Colonic mucosa (tissue), 4 donors: ENCODE measurements at places on chromosomes 2 and 18. TPM values are rescaled to one million over a fixed set of nuclear protein-coding genes. Genes with fewer than 3 reads are reported as not detected.

RAPGEF4 gene
- 1.5 TPM for total RNA-seq

ALK gene
- total RNA-seq: 0.19 TPM

CFAP221 gene
- not detected for total RNA-seq

SDC1 gene
- 213 TPM for total RNA-seq

LYPD6 gene
- total RNA-seq: 5.2 TPM

KCNG2 gene
- not detected for total RNA-seq

GPR39 gene
- 12.3 TPM for total RNA-seq

GRB14 gene
- 2.0 TPM for total RNA-seq

TSPYL6 gene
- not detected for total RNA-seq

GLI2 gene
- total RNA-seq: 2.0 TPM

PHOSPHO2 gene
- total RNA-seq: 7.0 TPM

NCOA1 gene
- total RNA-seq: 35.2 TPM

DNA sequence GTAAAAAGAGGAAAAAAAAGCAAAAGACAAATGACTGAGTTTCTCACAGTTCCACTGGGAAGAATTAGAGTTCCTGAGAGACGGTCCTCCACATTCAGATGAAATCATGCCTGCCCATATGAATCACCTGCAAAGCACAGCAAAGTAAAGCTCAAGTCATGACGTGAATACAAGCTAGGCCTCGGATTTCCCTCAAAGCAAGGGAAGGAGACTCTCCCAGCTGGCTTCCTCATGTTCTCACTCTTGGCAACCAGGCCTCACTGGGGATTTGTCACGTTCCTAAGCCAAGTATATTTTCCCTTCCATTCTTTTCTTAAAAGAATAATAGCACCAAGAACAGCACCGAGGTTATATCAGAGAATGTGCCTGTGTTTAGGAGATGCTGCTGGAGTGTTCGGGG lies 47.0 kb downstream of the CYP27C1 start:
- DNase-seq: no peak

DNA sequence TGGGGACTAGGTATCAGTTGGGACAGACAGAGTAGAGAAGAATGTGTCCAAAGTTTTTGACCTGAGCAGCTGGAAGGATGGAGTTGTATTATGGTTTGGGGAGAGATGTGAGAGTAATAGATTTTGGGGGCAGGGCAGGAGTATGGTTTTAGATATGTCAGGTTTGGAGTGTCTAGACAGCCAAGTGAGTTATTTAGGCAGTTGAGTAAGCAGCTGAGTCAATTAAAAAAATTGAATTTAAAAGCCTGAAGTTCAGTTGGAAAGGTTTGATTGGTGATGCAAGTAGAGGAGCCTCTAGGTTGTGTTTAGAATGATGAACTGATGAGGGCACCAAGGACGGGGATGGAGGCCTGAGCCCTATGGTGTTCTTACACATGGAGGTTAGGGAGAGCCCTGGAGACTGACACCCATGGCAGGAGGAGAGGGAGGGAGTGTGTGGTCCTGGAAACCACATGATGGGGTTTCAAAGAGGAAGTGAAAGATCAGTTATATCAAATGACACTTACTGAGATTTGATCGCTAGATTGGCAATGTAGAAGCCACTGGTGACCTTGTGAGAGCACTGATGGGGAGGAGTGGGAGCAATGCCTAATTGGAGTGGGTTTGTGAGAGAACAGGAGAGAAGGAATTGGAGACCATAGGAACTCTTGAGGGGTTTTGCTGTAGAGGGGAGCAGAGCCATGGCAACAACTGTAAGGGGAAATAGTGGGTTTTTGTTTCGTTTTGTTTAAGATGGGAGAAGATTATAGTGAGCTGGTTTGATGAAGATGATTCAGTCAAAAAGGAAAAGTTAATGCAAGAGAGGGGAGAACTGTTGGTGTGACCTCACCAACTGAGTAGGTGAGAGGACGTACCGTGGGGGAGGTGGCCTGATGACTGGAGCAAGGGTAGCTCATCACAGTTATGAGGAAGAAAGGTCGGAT lies 10.3 kb downstream of the ITGA6 start:
- no peak for DNase-seq

DNA sequence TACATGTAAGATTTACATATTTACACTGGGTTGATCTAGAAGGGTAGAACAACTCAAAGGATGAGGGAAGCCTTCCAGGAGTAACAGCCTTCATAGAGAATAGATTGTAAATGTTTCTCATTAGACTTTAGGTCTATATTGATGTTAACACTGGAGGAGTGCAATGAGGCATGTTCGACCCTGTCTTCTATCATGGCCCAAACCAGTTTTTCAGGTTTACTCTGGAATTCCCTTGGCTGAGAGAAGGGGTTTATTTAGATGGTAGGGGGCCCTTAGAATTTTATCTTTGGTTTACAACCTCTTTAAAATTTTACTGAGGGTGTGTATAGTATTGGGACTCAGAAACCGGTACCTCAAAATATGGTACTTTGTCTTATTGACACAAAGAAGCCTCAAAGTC lies 634.9 kb upstream of the PIK3C3 start:
- no peak for DNase-seq

DNA sequence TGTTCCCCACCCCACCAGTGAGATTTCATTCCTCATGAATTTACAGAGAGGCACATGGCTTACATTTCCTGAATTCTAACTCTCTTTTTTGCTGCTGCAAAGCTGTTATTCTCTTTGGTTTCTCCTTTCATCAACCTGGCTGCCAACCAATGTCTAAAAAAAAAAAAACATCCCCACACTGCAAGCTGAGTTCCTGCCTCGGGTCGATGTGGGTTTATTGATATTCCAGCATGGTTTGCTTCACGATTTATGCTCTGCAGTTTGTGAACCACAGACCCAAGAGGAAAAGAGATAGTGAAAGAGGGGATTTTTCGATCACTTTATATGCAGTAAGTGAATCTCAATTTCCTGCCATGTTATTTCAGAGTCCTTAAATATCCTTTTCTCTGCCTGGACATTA lies 363.6 kb downstream of the LPIN1 start:
- no peak for DNase-seq

DNA sequence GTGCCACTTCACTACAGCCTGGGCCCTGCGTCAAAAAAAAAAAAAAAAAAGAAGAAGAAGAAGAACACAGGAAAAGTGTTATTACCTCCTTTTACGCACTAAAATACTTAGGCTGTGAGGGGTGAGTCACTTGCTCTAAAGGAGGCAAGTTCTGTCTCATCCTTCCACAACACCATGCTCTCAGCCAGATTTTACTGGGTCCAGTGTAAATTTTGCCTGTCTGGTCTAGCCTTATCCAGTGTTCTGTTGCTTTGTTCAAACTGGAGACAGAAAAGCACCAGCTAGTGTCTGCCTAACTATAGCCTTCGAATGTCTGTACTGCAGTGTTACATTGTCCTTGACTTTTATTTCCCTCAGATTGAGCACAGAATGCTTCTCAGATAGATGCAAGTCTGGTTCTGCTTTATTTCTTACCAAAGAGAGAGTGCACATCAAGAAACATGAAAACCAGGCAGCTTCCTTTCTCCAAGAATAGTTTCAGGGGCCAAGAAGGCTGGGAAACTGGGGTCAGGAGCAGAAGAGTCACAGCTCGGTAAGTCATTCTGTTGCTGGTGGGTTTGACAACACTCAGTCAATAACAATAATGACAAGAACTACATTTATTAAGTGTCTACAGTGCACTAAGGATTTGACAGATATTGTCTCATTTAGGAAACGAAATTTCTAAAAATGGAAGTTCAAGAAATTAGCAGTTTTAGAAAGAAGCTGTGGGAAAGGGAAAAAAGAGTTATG lies 3.1 kb upstream of the MSGN1 start:
- DNase-seq: no peak

DNA sequence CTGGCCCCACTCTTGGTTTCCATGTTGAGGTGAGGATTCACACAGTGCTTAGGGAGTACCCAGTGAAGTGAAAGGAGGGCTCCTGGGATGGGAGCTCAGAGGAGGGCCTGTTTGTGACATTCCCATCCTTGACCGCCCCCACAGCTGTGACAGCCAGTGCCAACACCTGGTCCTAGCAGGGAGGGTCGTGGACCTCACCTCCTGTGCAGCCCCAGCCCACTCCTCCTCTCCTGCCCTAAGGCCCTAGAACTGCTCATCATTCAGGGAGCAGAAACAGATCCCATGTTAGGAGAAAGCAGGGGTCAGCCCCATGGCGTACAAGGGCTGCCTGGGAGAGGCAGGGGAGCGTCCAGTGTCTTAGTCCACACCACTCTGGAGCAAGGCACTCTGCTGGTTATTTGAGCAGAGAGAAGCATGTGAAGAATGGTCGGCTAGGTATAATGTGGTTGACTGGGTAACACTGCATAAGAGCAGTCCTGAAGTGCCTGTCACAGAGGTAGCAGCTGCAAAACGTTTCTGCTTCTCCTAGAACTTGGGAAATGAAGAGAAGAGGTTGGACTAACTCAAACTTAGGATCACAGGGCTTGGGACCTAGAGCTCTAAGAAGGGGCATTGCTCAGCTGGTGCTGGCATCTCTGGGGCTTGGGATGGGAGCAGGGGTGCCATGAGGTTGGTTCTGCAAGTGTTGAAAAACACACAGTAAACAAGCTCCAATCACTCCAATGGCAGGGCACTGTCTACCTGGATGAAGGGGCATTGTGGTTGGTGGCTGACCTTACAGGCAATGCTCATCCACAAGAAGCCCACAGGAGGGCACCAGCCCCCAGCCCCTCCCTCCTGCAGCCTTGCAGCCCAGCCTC lies 55.6 kb downstream of the FAM168B start:
- DNase-seq: no peak

DNA sequence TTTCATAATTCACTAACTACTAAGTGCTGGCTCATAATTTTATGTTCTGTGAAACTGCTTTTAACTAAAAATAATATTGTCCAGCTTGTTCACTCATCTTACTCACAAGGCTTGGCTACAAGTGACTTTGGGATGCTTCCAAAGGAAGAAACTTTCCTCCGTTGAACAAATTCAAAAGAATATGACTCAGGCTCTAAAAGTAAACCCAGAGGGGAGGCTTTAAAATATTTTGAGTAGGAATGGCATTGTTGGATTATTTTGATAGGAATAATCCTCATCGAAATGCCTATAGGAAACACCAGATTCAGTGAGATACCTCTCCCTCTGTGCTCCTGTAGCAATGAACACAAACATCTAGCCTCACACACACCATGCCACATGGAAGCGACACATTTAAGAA lies 25.2 kb upstream of the TLK1 start:
- DNase-seq: no peak

- no peak for DNase-seq
These were observed 48.8 kb downstream of the ADD2 start for GRCh38 chr2:70719231-70719630.

- no peak for DNase-seq
These were observed 33.3 kb downstream of the POLR1A start for GRCh38 chr2:86072271-86072858.

DNA sequence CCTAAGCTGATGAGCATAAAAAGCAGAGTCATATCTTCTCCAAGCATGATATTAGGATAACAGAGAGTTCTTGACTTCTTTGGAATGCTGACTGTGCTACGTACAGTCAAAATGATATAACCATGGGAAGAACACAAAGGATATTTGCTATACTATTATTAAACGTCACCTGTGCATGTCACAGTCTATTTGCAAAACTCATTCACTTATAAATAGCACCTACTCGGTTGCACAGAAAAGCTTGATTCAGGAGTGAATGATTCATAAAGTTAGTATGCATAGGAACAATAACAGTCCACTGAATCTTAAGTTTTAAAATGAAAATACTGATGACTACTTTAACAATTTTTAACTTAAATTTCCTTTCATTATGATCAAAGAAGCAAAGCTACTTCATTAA lies 83.3 kb downstream of the SP3 start:
- DNase-seq: no peak

- peak; percentile 66 for DNase-seq
These were observed 102.5 kb downstream of the LYPD6B start for GRCh38 chr2:149141046-149141445.

GRCh38 chr2:173415431-173416381 lies 61.0 kb downstream of the CDCA7 start:
- no peak for DNase-seq

- DNase-seq: no peak
These were observed 267.8 kb upstream of the NCKAP5 start for GRCh38 chr2:133835821-133836619.

DNA sequence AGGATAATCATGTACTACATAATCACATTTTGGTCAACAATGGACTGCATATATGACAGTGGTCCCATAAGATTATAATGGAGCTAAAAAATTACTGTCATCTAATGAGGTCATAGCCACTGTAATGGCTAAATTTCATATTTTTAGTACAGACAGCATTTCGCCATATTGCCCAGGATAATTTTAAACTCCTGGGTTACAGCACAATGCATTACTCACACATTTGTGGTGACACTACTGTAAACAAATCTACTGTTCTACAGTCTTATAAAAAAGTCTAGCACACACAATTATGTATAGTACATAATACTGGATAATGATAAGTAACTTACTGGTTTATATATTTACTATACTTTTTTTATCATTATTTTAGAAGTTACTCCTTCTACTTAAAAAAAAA lies 12.8 kb downstream of the EIF2AK2 start:
- DNase-seq: no peak

- DNase-seq: no peak
These were observed 643.3 kb downstream of the SOCS6 start for GRCh38 chr18:70931942-70932814.

GRCh38 chr2:199662255-199662654 lies 188.7 kb downstream of the FTCDNL1 start:
- no peak for DNase-seq

GRCh38 chr2:213034585-213034984 lies 116.8 kb downstream of the IKZF2 start:
- no peak for DNase-seq

DNA sequence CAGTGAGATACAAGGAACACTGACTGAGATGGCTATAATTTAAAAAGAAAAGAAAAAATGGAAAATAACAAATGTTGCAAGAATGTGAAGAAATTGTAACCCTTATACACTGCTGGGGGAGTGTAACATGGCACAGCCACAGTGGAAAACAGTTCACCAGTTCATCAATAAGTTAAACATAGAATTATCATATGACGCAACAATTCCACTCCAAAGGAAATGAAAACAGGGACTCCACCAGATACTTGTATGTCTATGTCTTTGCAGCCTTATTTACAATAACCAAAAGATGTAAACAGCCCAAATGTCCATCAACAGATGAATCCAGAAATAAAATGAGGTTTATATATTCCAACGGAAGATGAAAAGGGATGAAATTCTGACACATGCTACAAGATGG lies 30.8 kb downstream of the DDX18 start:
- DNase-seq: no peak

DNA sequence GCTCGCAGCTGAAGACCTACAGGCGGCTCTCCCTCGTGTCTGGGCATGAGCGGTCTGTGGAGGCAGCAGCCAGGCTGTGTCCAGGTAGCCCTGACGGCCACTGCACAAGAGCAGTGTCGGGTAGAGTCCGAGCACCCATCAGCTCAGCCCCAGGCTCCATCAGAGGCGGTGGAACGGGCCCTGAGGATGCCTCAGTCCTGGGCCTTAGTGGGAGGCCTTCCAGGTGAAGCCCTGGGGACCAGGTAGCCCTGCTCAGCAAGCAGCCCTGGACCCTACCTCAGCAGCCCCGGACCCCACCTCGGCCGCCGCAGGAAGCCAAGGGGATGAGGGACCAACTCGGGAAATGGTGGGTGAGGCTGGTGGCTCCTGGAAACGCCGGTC lies 21.3 kb upstream of the KLF11 start:
- no peak for DNase-seq

GRCh38 chr18:44536046-44536445 lies 144.6 kb upstream of the SETBP1 start:
- DNase-seq: no peak
